Hematopoietic multipotent progenitor cell treated with erythropoietin and hydrocortisone succinate and interleukin-3 and kit ligand, for 17 days (in vitro differentiated cells): ENCODE measurements at places on chromosomes 12 and 14.

DNA sequence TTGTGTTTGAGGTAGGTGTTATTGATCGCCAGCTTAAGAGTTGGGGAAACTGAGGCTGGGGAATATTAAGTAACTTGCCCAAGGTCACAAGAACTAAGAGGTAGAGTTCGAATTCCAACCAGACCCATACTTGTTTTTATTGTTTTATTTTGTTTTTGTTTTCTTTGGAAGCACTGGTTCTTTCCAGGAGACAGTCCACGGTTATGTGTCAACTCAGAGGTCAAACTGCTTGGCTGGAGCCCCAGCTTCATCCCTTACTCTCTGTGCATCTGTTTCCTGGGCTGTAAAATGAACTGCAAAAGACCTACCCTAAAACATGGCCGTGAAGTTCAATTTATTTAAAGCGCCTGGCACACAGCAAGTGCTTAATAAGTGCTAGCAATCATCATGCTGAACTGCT is 74.4 kb upstream of the MAP1LC3B2 start:
- no peak for DNase-seq

- no peak for DNase-seq
Observed at GRCh38 chr14:55691659-55692058, 111.7 kb downstream of the KTN1 start.

GRCh38 chr14:101236496-101237251 is 324.6 kb upstream of the DIO3 start:
- DNase-seq = no peak

DNA sequence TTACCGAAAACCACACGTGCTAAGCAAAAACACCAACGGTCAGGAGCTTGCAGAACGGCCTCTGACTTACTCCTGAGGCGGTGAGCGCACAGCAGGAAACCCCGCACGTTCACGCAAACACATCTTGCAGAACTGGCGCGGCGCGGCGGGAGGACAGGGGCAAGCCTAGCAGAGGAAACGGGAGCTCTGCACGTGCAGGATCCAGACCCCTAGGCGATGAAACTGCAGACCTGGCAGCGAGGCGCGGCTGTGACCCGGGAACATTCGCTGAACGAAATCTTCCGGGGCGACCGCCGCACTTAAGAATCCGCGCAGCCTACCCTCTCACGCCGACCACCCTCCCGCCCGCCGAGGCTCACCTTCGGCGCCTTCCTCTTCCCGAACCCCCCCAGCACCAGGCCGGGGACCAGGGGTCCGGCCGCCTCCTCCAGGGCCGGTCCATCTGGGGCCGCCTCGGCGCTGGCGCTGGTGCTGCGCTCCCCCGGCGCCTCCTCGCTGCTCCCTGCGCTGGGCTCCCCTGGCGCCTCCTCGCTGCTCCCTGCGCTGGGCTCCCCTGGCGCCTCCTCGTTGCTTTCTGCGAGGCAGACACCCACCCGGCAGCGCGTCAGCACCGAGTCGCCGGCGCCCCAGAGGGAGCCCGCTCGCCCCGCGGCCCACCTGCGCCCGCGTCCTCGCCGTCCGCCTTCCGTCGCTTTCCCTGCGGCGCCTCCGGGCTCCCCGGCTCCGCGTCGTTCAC is 615 bp downstream of the DDX51 start:
- DNase-seq = peak; percentile 7

DNA sequence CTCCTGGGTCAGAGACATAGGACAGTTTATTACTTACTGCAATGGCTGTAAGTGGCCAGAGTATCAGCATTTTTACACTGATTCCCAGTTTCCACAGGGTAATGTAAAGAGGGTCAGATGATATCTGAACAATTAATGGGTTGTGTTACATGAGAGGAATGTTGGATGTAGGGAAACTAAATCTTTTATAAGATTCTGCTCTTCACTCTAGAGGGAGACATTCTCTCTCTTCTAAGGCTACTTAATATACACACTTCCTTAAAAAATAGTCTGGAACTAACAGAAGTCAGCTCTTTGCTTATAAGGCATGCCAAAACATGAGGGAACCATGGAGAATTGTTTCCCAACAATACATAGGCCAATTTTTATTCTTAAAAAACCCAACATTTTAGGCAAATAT is 389.8 kb downstream of the ETNK1 start:
- DNase-seq = no peak

DNA sequence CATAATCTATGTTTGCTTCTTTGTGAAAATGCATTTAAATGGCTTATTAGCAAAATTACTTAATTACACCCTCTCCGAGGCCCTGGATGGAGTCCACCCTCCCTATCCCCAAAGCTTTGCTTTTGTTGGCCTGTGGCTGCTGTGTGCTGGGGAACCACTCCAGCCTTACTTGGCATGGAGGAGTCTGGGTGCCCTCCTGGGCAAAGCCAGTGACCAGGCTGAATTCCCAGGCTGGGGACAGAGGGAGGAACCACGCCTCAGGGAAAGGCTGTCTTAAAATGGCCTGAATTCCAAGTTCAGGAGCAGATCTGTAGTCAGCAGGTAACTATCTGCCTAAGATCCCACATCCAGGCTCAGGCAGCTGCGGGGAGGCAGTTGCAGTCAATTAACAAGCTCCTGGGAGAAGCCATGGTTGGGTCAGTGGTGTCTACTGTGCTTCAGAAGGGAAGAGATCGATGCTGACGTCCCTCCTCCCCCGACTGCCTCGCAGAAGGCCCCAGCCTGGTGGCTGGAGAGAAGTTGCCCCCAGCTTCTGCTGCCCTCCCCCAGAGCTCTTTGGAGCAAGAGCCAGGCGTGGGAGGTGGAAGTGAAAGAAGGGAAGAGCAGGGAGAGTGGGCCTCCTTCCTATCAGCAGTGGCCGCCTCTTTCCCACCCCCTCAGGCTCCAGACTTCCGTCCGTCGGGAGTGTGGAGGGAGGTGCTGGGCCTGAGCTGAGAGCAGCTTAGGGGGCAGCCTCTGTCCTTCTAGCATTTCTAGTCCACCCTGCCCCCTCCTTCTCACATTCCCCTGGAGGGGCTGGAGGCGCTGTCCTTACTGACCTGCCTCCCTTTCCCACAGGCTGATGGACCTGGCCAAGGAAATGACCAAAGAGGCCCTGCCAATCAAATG is 11.3 kb downstream of the VASH1 start:
- DNase-seq = no peak

GRCh38 chr12:104010606-104011169 is 39.3 kb downstream of the GLT8D2 start:
- DNase-seq = no peak

GRCh38 chr14:95871531-95871930 is 5.1 kb upstream of the TUNAR start:
- DNase-seq = no peak

GRCh38 chr12:109815757-109816617 is 17.2 kb downstream of the TRPV4 start:
- DNase-seq = no peak

- DNase-seq = peak; percentile 84
Observed at GRCh38 chr12:12714276-12715021, 2.7 kb upstream of the CDKN1B start.

GRCh38 chr14:77557391-77557790 is 58.8 kb upstream of the ISM2 start:
- no peak for DNase-seq

DNA sequence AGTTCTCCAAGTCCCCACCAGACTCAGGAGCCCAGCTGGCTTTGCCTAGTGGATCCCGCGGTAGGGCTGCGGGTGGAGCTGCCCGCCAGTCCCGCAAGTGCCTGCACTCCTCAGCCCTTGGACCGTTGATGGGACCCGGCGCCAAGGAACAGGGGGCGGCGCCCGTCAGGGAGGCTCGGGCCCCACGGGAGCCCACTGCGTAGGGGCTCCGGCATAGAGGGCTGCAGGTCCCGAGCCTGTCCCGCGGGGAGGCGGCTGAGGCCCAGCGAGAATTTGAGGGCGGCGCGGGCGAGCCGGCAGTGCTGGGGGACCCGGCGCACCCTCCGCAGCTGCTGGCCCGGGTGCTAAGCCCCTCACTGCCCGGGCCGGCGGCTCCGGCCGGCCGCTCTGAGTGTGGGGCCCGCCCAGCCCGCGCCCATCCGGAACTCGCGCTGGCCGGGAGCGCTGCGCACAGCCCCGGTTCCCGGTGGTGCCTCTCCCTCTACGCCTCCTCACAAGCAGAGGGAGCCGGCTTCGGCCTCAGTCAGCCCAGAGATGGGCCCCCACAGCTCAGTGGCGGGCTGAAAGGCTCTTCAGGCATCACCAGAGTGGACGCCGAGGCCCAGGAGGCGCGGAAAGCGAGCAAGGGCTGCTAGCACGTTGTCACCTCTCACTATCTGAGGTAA is 452.4 kb upstream of the LRFN5 start:
- DNase-seq = no peak

- DNase-seq = no peak
Observed at GRCh38 chr12:63838411-63838810, 6.1 kb upstream of the SRGAP1 start.

DNA sequence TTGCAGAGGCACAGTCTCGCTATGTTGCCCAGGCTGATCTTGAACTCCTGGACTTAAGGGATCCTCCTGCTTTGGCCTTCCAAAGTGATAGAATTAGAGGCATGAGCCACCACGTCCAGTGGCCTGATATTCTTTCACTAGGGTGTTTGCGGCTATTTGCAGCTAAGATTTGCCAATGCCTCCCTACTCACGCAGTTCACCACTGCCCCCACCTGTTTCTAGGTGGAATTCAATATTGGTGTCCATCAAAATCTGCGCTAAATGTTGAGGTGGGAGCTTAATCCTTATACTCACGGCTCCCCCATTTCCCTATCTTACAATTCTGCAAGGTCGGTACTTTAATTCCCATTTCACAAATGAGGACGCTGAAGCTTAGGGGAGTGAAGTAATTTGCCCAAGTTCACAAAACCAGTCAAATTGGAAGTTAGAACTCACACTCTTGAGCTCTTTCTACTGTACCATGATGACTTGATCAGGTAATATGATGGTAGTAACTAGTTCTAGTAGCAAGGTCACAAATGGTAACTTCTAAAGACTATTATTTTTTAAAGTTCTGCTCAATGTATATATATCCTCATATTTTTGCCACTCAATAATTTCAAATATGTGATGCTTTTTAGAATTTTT is 22.1 kb upstream of the LRRC9 start:
- DNase-seq = no peak

- DNase-seq = no peak
Observed at GRCh38 chr14:105080161-105080560, 14.9 kb upstream of the GPR132 start.

DNA sequence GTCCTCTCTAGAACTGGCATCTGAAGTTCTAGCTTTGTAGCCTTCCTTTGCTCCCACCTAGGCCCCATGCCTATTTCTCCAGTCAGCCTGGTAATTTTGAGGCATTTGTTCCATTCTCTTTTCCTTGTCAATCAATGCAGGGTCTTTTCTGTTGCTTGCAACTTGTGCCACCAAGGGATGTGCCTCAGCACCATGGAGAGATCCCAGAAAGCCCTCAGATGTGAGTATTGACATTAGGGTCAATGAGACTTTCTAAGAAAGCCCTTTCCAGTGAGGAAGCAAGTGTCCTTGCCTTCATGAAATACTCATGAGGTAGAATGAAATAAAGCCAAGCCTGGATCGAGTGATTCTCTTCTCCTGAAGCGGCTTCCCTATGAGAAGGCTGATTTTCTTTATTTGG is 213.9 kb downstream of the SLC15A4 start:
- no peak for DNase-seq

DNA sequence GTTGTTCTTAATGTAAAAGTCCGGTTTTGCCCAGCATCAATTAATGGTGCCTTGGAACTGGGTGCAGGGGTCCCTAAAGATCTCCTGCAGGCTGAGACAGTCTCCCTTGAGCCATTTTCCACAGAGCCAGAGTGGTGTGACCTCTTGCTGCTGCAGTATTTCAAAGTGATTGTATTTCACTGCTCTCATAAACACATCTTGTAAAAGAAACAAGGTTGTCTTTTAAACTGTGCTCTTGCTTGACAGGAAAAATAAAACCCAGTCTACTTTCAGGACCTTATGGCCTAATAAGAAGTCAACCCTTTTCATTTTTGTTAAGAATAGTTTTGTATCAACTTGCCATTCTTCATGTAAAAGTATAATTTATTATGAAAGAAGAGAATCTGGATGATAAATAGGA is 44.7 kb downstream of the TMEM117 start:
- DNase-seq = no peak

- peak; percentile 62 for DNase-seq
Observed at GRCh38 chr12:52708010-52708409, 4.7 kb upstream of the KRT77 start.

- no peak for DNase-seq
Observed at GRCh38 chr12:47903151-47903611, 1.6 kb downstream of the VDR start.

DNA sequence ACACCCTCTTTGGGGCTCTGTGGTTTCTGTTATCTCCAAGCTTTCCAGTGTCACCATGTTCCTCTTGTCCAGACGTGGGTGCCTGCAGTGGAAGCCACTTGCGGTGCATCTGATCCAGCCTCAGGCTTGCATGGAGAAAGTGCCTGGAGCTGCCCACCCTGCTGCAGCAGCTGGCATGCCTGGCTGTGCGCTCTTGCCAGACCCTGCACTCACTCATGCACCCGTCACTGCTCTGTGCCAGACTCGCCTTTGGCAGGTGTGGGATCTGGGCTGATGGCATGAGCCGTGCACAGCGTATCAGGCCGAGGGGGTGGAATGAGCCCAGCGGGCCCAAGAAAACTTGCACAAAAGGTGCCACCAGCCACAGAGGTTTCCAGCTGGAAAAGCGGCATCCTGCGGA is 105.1 kb downstream of the MNAT1 start:
- DNase-seq = no peak

- no peak for DNase-seq
Observed at GRCh38 chr12:64752833-64753238, 6.4 kb downstream of the GNS start.

GRCh38 chr12:120783197-120783596 is 57.6 kb downstream of the ACADS start:
- no peak for DNase-seq

DNA sequence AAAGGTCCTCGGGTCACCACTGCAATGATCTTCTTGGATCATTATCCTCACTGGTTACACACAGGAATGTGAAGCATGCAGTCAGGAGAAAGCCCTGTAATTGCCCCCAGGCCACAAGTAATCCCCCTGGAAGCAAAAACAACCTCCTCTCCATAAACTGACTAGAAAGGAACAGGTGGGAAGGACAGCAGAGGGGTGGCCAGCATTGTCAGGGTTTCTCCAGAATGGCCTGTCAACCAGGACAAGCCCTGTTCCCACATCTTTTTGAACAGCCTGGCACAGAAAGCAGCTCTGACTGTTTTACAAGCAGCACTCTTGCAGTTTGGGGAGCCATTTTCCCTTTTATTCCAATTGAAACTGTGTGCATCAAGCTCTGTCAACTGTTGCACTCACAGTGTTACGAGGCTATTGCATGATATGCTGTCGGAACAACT is 36.1 kb downstream of the TMCC3 start:
- no peak for DNase-seq

- no peak for DNase-seq
Observed at GRCh38 chr14:90303473-90303872, 28.3 kb downstream of the NRDE2 start.
